ENCODE measurements at places on chromosomes 16 and 17.

- DNase-seq, result peak; percentile 89
These were observed at the start of gene PRPSAP1 for GRCh38 chr17:76353599-76354316. TSS of gene PRPSAP1 (minus strand) at chr17:76353916. CDS start at chr17:76353703, 213 bp downstream.

DNA sequence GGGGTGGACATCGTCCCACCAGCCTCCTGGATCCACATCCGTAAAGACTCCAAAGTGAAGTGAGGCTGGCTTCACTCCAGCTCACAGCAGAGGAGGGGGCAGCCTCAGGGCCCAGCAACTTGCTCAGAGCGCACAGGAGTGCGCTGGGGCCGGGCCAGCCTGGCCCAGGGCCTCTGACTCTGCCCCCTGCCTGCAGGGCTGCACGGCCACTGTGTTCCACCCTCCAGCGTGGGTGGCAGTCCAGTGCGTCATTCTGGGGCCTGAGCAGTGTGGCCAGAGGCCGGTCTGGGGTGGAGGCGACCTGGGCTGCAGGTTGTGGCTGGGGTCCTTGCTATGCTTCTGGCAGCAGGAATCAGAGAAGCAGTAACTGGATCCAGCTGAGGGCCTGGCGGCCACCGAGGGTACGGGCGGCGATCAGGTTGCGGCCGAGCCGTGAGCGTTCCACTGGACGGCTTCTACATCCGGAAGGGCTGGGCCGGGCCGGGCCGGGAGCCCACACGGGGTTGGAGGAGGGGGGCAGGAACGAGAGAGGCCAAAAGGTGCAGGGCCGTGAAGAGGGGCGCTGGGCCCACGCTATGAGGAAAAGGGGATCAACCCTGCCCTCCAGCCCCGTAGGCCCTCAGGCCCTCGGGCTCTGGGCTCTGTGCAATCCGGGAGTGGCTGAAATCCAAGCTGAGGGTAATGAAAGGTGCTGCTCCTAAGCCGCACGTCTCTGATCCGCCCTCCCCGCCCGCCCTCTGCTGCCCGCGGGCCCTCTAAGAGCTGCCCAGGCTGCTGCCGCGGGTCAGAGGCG lies at the start of gene FSCN2:
TSS of gene FSCN2 (plus strand) at position 787 of the 793 bp plus-strand sequence. CDS start 155 bp downstream, outside the sequence.
- DNase-seq, result no peak

DNA sequence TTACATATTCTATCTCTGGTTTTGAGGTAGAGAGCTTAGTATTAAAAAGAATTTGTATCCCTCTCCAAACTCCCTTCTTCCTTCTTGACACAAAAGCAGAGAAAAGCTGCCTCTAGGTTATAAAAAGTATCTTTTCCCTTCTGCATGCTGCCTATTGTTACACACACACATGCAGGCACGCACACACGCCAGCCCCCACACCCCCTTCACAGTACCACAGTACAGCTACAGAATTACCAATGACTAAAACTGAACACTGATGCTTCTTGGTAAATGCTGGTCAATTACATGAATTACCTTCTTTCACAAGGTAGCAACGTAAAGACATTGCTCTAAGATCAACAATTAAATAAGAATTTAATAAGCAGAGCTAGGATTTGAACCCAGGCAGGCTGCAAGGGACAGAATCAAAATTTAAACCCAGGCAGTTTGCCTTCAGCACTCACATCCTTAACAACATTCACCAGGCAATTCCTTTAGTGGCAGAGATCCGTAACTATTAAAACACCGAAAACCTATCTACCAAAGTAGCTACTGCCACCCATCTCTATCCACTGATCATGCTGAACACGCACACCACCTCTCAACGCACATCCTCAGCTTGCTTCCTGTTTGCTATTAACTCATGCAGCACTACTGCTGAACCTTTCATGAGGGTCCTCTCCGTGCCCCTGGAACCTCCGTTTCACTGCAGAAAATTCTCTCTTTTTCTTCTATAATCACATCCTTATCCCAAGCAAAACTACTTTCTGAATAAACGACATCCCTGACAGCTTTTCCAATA lies 37.8 kb downstream of the YWHAE start:
- DNase-seq, result no peak

DNA sequence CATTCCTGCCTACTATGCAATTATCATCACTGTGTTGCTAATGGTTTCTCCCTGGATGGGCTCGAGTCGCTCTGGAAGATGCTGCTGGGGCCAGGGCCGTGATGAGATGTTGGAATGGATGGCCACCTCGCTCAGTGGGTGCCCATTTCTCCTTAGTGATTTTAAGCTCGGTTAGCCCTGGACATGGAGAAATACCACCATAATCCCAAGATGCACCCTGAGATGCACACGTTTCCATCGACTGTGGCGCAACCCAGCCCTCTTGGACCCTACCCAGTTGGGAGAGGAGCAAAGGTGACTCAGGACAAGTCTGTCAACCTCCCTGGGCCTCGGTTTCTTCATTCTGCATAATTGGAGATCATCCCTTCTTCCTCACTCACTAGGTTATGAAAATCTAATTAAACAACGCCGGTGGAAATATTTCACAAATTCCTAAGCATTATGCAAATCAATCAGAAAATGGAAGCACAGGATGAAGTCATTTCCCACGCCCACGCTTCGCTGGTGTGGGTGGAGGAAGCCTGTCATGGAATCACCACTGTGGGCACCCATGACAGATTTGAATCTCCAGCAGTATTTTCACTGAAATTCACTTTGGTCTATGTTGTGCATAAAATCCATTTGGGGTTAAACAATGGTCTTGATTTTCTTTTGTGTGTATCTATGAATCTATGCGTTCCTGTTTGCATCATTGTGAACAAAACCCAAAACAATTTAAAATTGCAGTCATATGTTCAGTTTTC lies 195.2 kb downstream of the AXIN2 start:
- no peak for DNase-seq

Data from NCI-H446 treated with DMSO at 0.1 percent for 48 hours (cell line).